Esophagus muscularis mucosa (tissue), 4 donors: ENCODE measurements at places on chromosomes 7 and 10. TPM values are rescaled to one million over a fixed set of nuclear protein-coding genes. Genes with fewer than 3 reads are reported as not detected.

The UCN3 gene
- total RNA-seq: not detected

The ACBD5 gene
- 12.5 TPM for total RNA-seq

GRCh38 chr10:8453587-8453986 is 399.1 kb downstream of the GATA3 start:
- peaks cover 5% of the 10 kb centered on the region for H3K4me1 ChIP-seq
- no peak overlapping the region for H3K4me3 ChIP-seq
- no peaks in the 10 kb centered on the region for H3K27me3 ChIP-seq
- DNase-seq: no peak
- H3K36me3 ChIP-seq: no peaks in the 10 kb centered on the region

GRCh38 chr10:76086170-76086760 is 654.8 kb downstream of the LRMDA start:
- no peaks in the 10 kb centered on the region for H3K36me3 ChIP-seq
- H3K4me1 ChIP-seq: no peaks in the 10 kb centered on the region
- H3K27me3 ChIP-seq: no peaks in the 10 kb centered on the region
- DNase-seq: no peak

The OPN4 gene
- not detected for total RNA-seq

The CASTOR2 gene
- 41.5 TPM for total RNA-seq

DNA sequence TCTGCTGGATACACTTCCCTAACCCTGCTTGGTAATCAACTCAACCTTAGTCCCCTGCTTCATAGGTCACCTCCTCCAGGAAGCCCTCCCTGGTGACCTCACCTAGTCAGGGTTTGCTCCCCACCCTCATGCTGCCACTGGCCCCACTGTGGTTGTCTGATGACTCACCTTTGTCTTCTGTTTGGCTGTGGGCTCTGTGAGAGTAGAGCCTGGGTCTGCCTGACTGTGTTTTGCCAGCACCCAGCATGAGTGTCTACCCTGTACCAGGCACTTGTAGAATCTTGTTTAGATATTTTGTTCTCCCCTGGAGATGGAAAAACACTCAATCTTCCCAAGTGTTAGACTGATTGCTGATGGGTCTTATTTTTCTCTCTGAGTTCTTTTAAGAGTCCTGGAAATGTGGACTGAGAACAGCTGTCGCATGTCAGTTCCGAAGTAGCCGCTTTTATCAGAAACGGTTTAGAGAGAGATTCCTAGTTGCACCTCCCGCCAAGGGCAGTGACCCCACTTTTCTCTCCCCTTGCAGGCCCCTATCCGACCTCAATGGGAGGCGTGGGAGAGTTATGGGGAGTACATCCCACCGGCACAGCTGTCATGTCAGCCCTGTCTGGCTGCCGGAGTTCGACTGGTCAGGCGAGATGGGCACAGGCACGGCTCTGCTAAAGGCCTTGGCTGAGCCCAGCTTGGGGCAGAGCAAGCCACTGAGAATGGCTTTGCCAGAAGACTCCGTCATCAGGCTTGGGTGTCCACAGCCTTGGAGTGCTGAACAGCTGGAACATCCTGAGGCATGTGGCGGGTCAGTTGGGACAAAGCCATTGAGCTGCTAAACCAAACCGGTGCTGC is 134.3 kb downstream of the GRK5 start:
- no peak for DNase-seq
- no peaks in the 10 kb centered on the region for H3K36me3 ChIP-seq
- H3K27me3 ChIP-seq: no peaks in the 10 kb centered on the region
- H3K4me1 ChIP-seq: peaks cover 55% of the 10 kb centered on the region
- H3K4me3 ChIP-seq: no peak overlapping the region

- no peaks in the 10 kb centered on the region for H3K27me3 ChIP-seq
- H3K4me3 ChIP-seq: no peak overlapping the region
- no peak overlapping the region for H3K27ac ChIP-seq
- H3K36me3 ChIP-seq: no peaks in the 10 kb centered on the region
- no peak for DNase-seq
- no peaks in the 10 kb centered on the region for H3K4me1 ChIP-seq
These were observed 679.4 kb upstream of the C7orf33 start for GRCh38 chr7:147911201-147911601.
